Effector CD4-positive, alpha-beta T cell (primary cell): ENCODE measurements at places on chromosomes 1 and 21.

GRCh38 chr1:158400871-158401270 is 1.6 kb upstream of the OR10T2 start:
- DNase-seq = no peak

DNA sequence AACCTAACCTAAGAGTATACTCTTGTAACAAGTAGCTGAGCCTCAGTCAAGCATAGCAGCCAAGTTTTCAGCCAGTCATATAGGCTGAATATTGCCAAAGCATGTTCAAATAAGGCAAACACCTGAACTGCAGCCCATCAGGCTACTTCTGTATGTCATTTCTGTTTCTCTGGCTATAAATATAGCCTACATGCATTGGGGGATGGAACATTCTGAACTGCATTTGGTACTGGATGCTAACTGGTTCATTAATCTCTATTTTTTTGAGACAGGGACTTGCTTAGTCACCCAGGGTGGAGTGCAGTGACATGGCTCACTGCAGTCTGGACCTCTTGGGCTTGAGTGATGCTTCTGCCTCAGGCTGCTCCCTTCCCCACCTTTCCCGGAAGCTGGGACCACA is 37.3 kb downstream of the MAST2 start:
- no peak for DNase-seq

GRCh38 chr1:85134583-85135391 is 66.0 kb downstream of the SYDE2 start:
- no peak for DNase-seq

DNA sequence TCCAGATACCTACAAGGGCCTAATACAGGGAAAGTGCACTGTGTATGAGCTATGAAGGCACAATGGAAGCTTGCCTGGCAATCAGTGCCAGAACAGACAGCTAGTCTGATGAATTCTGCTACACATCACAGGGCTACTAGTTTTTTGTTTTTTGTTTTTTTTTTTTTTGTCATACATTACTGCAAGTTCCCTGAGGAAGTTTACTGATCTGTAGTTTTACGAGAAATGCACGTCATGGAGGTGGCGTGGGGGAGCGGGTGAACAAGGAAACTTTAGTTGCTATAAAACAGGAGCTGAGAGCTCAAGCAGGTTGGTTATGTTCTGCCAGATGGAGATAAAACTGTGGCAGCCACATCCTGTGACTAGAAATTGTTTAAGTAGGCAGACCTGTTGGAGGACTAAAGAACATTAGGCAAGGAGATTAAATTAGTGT is 17.7 kb downstream of the PTPRC start:
- DNase-seq = peak; percentile 80

DNA sequence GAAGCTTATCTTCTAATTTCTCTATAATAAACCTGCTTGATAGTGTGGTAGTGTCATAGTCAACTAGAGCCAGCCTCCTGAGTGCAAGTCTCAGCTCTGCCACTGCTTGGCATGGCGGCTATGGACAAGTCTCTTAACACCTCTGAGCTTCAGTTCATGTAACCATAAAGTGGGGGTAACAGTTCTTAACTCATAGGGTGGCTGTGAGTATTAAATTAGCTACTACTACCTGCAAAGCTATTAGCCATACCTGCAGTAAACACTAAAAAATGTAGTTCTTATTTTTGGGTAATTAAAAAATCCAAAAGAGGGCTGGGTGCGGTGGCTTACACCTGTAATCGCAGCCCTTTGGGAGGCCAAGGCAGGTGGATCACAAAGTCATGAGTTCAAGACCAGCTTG is 2.2 kb upstream of the CDC42 start:
- no peak for DNase-seq

DNA sequence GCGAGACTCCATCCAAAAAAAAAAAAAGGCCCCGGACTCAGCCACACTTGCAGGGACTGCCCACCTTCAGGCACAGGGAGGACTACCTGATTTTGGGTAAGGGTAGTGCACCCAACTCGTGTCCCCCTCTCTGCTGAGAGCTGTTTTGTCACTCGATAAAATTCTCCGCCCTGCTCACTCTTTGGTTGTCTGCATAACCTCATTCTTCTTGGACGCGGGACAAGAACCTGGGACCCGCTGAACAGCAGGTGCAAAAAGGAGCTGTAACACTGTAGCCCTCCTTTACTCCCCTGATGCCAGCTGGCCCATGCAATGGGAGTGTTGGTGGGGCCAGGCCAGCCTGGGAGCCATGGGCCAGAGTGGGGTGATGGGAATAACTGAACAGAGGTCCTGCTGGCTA is 10.6 kb downstream of the S100B start:
- DNase-seq = no peak

GRCh38 chr21:34822942-34823341 is 154.1 kb downstream of the CLIC6 start:
- DNase-seq = no peak

DNA sequence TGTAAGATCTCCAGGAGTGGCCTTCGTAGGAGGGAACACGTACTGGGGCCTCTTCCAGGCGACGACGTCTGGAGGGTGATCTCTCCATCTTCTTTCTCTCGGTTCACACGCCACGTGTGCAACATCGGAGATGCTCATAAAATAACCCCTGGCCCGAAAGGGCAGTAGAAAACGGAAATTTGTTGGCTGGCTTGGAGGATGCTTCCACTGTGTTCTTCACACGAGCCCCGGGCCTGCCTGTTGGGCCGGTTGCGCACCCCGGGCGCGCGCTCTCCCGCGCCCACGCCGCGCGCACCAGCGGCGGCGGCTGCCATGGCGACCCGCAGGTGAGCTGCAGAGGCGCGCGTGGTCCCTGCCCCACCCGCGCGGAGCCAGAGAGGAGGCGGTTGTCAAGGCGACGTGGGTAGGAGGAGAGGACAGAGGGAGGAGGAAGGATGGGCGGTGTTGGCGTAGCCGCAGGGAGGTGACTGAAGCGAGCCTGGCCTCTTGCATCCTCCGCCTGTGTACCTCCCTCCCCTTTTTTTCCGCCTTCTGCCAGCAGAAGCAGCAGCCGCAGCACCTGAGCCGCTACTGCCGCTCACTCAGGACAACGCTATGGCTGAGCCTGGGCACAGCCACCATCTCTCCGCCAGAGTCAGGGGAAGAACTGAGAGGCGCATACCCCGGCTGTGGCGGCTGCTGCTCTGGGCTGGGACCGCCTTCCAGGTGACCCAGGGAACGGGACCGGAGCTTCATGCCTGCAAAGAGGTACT is at the start of gene ELAPOR1:
TSS of gene ELAPOR1 (plus strand) at position 526 of the 752 bp plus-strand sequence. CDS start at position 595, 69 bp downstream.
- DNase-seq = peak; percentile 88

DNA sequence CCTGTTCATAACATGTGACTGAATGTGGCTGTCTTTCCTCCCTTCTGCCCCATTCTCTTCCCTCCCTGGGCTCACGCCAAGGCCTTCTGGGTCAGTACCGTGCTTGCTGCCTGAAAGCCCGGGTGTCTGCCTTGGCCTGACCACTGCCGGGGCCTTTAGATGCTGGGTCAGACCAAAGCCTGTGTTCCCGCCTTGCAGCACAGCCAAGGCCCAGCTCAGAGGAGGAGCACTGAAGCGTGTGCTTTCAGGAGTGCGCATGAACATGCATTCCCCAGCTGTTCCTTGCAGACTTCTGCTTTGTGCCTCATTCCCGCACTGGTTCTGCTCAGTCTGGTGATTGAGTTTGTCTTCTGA is 27.0 kb upstream of the SARS1 start:
- DNase-seq = no peak

DNA sequence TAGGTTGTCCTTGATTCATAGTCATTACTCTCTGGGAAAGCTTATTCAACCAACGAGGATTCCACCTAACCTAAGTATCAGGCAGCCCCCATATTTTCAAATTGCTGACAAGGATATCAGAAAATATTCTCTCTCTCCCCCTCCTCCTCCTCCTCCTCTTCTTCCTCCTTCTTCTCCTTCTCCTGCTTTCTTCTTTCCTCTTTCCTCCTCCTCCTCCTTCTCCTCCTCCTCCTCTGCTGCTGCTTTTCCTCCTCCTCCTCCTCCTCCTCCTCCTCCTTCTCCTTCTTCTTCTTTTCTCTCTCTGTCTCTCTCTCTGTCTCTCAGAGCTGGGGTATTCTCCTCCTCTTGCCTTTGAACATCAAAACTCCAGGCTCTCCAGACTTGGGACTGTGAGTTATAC is 2.5 kb upstream of the IGSF9 start:
- no peak for DNase-seq

DNA sequence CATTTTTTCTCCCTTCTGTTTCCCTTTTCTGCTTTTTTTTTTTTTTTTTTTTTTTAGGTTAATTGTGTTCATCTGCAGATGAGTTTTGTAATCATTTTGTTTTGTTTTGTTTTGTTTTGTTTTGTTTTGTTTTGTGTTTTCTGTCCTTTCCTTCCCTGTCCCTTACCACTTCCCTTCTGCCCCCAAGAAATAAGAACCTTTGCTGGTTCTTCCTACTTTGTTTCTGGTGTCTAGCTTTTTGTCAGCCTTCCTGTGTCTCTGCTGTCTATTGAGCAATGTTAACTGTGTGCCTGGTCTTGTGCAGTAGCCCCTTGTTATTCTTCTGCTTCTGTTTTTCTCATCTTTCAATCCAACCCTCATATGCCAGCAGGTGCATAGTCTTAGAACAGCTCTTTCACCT is 46.0 kb downstream of the MPZL1 start:
- DNase-seq = no peak

GRCh38 chr1:178155481-178156255 is 61.8 kb downstream of the RASAL2 start:
- DNase-seq = no peak

DNA sequence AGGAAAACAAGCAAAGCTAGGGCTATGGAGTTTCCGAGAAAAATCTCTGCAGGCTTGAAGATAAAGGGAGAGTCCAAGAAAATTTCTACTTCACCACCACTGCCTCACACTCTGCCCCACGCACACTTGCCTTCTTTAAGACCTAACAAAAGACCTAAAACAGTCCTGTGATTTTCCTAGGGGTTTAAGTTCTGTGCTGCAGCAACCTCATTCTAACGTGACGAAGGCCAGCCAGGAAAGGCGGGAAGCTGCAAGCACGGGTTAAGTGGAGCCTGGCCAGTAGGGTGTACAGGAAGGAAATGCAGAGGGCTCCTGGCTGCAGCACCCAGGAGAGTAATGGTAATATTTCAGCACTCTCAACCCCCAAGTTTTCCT is 1.5 kb downstream of the SPATA6 start:
- no peak for DNase-seq

GRCh38 chr1:21664806-21665588 is 4.2 kb downstream of the RAP1GAP start:
- DNase-seq = no peak

DNA sequence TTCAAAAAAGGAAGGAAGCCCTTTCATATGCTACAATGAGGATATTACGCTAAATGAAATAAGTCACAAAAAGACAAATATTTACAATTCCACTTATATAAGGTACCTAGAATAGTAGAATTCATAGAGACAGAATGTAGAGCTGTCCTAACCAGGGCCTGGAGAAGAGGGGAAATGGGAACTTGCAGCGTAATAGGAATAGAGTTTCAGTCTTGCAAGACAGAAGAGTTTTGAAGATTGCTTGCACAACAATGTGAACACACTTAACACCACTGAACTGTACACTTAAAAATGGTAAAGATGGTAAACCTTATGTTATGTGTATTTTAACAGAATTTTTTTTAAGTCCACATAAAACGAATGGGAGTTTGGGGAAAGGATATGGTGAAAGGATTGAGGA is 2.9 kb downstream of the CD1B start:
- no peak for DNase-seq

DNA sequence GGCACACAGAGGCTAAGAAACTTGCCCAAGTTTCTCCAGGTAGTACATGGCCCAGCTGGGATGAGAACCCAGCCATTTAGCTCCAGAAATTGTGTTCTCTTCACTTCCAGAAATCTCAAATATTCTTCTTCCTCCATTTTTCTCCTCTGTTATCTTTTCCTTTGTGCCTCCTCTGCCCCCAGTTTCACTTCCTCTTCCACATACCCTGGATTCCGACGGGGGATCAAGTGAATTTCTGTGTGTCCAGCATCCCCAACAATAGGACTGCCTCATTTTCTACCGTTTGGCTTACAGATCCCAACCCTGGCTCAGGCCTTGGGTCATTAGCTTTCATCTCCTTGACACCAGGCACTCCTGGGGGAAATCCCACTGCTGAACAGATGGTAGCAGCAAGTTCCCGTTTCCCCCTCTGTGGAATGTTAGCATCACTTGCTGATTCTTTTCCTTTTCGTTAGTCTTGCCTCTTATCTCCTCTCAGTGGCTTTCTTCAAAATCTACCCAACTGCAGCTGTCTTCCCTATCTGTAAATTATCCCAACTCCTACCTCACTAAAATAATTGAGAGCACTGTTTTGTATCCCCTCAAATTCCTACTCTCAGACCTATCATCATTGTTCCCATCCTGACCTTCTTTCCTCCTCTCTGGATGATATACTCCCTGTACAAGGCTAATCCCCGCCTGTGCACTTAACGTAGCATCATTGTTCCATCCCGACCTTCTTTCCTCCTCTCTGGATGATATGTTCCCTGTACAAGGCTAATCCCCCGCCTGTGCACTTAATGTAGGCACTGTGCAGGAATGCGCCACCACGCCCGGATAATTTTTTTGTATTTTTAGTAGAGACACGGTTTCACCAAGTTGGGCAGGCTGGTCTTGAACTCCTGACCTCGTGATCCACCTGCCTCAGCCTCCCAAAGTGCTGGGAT is 36.5 kb downstream of the SCCPDH start:
- DNase-seq = no peak

- DNase-seq = no peak
Observed at GRCh38 chr21:42491328-42491727, 4.7 kb downstream of the RSPH1 start.

- DNase-seq = no peak
Observed at GRCh38 chr1:18161690-18162089, 54.1 kb downstream of the IGSF21 start.

- DNase-seq = no peak
Observed at GRCh38 chr1:205091043-205091740, 6.9 kb upstream of the TMEM81 start.

DNA sequence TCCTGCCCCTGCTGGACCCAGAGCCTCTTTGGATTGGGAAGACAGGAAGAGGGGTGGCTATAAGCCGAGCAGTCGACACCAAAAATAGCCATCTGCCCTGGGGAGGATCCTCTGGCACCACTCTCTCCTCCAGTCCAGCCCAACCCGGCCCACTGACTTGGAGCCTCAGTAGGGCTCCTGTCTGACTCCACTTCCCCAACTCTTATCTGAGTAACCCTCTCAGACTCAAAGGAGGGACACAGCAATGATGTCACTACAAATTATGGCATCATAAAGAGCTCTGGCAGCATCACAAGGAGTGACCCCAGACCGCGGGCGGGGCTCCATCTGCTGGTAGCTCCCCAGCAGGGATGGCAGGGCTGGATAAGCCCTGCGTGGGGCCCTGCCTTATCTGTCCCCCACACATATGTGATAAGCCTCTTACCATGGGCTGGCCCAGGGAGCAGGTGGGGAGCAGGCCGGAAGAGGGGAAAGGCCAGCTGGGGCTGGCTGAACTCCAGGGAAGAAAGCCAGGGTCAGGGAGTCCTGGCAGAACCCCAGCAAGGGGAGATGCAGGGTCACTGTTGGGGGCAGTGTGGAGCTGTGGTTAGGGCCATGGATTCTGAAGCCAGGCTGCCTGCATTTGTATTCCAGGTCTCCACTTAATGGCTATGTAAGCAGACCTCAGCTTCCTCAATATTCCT is 4.6 kb upstream of the SLC6A9 start:
- no peak for DNase-seq

GRCh38 chr1:111990878-111991718 is 1.6 kb upstream of the KCND3 start:
- DNase-seq = no peak

- no peak for DNase-seq
Observed at GRCh38 chr1:30130099-30130498, 593.3 kb downstream of the MATN1 start.
